Stimulated activated CD4-positive, alpha-beta T cell treated with anti-CD3 and anti-CD28 coated beads, Interleukin-4, amount 100 ng/mL, for 24 hours (primary cell): ENCODE measurements at places on chromosomes 2 and 18.

DNA sequence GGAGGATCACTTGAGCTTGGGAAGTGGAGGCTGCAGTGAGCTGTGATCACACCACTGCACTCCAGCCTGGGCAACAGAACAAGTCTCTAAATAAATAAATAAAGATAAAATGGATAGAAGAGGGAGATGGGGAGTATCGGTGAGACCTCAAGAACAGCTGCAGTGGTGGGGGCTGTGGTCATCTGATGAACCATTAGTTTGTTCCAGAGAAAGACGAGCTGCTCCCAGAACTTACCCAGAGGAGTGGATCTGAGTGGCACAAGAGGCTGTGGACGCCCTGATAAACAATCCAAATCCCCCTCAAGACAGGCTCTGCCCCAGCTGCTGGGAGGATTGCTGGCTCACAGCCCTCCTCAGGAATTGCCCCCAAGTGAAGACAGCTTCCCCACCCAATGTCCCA is 26.7 kb downstream of the TMEM127 start:
- no peak for DNase-seq

GRCh38 chr2:23351388-23352141 is 33.4 kb upstream of the KLHL29 start:
- peak; percentile 60 for DNase-seq

DNA sequence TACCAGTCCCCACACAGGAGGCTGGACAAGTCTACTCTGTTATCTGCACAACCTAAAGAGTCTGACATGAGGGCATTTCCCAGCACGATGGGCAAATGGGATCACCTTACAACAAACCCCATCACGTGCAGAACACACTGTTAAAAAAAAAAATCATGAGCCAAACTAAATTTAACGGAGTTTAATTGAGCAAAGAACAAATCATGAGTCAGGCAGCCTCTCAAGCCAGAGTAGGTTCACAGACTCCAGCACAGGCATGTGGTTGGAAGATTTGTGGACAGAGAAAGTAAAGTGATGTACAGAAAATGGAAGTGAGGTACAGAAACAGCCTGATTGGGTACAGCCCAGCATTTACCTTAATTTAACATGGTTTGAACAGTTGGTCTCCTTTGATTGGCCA is 59.9 kb downstream of the KYNU start:
- DNase-seq = no peak

DNA sequence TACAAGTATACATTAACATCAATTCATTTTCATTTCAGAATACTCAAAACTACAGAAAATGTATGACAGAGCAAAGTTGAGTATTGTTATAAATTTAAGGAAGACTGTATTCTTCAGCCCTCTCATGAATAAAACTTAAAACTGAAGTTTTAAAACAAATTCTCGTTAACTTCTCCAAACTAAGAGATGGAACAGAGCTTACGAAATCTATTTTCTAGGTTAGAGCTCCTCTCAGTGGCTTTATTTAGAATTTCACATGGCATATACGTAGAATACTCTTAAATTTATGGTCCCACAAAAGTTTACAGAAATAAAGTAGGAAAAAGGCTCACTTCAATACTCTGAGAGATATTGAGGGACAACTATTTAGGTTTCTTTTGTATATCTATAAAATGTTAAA is 612.1 kb downstream of the KCNJ3 start:
- DNase-seq = no peak

DNA sequence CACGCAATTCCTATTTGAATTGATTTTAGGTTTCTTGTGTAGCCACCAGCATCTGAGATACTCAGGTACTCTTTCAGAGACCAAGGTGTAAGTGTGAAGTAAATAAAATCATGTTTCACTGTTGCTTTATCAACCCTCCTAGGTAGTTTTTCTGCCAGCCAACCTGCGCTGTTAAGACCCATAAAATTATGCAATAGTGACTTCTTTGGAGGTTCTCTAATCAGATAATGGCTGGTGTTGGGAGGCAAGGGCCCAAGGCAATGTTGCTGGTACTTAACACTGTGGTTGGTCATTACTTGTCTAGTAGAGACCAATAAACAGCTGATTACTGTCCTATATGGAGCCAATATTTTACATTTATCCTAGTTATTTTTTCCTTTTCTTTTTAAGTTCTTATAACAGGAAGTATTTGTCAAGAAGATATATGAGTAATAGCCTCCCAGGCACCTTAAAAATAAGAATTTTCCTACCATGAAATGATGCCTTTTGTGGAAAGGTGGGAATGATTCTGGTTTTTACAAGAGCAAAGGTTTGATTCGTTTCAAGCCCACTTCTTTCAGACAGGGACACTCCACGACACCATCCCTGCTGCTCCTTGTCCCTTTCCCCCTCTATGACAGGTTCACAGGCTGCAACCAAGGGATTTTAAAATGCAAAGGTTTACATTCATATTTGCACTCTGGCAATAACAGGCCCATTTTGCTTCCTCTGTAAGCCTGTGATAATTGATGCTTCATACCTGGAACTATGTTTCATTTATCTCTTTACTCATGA is 259.3 kb downstream of the MEIS1 start:
- DNase-seq = no peak

DNA sequence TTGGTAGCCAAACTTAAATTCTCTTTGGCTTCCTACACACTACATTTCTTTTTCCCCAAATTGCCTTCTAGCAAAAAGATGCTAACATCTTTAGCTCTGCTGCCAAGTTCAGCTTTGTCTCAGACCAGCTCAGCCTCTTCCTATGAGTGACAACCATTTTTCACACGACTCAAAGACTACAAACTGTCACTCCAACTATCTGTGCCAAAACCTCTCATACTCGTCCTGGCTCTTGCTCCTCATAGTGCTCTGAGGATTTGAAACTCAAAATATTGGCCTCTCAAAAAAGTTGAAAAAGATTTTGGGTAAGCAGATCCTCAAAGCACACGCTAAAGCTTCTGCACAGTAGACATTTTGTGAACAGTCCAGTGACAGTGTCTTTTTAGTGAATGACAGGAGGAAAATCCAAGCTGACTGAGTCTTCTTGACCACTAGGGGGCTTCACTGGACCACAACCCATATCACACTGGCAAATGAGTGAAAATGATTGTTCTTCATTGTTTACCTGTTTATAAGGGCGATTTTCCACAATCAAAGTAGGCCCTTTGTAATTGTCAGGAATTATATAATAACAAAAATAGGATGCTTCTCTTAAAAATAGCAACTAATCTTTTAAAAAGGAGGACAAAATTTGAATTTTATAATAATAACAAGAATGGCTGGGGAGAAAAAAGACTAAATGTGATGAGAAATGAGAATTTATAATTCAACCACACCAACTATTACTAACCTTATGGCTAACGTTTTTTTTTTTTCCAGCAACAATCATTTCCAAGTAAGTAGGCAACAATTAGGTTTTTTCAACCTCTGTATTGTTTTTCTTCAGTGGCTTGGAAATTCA is 85.5 kb upstream of the PGAP1 start:
- DNase-seq = peak; percentile 27

- no peak for DNase-seq
Measured at GRCh38 chr2:8669157-8669817, 12.6 kb upstream of the ID2 start.

DNA sequence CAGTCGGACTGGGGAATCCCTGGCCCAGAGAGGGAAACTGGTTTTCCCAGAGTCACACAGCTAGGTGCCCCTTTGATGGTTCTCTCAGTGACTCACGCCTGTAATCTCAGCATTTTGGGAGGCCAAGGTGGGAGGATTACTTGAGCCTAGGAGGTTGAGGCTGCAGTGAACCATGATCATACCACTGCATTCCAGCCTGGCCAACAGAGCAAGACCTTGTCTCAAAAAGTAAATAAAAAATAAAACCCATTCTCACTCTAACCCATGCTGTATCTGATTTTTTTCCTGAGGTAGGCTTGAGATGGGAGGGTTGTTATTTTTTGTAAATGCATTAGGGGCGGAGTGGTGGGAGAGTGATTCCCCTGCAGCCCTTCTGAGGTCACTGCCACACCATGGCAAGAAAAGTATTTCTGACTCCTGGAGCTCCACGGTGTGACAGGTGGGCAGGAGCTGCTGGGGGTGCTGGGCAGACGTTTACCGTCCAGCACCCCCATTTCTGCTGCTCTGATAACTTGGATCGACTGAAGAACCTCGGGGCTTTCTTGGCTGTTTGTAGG is 60.3 kb downstream of the HPCAL1 start:
- no peak for DNase-seq

DNA sequence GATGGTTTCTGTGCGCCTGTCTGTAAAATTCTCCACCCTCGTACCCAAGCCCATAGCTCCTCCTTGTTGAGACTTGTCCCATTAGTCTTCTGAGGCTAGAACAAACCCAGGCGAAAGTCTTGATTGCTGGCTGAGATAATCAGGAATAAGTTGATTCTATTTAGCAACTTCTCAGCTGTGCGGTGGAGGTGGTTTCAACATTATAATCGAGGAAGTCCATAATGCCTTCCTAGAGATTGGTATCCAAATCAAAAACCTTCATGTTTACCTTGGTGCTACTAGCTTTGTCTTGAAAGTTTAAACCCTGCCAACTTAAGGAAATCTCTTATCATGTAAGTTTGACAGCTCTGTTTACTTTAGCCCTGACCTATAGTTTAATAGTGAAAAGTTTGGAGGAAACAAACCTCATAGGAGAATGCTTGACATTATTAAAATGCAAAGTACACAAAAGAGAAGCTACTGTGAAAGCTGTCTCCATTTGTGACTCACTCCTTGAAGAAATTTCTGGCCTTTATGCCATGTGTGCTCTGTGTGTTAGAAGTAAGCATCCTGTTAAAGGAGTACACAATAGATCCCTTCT is 36.6 kb upstream of the DSC1 start:
- no peak for DNase-seq

GRCh38 chr2:175393851-175394250 is 212.3 kb upstream of the ATP5MC3 start:
- no peak for DNase-seq

GRCh38 chr18:79062806-79063205 is 6.4 kb upstream of the ATP9B start:
- no peak for DNase-seq

- DNase-seq = no peak
Measured at GRCh38 chr2:109399066-109399465, 214.7 kb downstream of the SEPTIN10 start.

DNA sequence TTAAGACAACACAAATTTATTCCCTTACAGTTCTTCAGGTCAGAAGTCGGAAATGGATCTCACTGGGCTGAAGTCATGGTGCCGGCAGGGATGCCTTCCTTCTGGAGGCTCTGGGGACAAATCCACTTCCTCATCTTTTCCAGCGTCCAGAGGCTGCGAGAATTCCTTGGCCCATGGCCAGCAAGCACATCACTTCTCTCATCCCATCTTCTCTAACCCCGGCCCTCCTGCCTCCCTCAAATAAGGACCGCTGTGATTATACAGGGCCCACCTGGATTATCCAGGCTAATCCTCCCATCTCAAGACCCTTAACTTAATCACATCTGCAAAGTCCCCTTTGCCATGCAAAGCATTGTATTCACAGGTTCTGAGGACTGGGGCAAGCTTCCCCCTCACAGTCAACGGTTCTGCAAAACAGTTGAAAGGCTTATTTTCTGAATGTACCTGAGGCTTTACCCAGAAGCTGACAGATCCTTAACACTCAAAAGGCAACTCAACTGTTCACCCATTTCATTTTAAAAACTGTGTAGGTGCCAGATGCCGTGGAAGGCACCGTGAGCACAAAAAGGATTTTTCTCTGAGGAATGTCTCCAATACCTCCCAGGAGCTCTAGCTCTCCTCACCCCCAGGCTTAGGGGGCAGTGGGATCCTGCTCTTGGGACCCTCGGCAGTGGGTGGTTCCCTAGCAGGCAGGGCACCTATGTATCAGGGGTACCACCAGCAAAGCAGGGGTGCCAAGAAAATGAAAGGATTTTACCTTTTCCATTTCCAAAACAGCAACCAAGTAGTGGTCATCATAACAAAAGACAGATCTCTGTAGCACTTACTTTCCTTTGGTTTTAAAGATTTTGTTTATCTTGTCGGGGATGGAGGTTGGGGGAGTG is 84.0 kb downstream of the KCTD1 start:
- no peak for DNase-seq

DNA sequence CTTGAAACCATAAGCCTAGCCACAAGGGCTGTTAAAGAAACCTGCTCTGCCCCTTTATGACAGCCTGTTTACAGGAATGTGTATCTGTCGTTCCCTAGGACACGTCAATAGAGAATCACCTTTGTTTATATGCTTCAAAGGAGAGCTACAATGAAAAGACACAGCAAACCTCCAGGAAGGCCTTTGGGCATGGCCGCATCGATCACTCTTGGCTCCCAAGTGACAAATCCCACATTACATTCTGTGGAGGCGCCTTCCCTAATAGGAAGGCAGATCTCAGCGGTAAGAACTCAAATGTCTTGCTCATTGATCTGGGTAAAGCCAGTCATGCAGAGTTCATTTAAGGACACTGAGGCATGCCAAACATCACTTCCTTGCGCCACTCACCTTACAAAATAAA is 26.5 kb downstream of the KIAA2012 start:
- no peak for DNase-seq

GRCh38 chr2:133135035-133135654 is 433.1 kb downstream of the NCKAP5 start:
- DNase-seq = no peak

GRCh38 chr2:60549238-60549927 is 4.1 kb downstream of the BCL11A start:
- no peak for DNase-seq

DNA sequence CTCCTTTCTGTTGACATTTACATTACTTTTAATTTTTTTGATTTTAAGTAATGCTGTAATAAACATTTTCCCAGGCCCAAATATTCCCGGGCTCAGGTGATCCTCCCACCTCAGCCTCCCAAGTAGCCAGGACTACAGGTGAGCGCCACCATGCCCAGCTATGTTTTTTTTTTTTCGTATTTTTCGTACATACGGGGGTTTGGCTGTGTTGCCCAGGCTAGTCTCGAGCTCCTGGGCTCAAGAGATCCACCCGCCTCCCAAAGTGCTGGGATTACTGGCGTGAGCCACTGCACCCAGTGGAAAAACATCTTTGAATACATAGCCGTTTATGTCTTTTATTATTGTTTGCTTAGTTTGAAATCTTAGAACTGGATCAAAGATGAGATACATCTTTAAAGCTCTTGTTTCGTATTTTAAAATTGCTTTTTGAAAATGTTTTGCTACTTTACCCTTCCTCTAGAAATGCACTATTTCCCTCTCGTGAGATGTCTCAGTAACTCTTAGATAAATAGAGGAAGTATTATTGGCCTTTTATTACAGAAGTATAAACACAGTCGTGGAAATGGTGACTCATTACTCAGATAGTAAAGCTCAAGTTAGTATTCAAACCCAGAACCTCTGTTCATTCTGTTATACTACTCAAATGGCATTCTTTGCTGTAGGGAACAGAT is 2.4 kb downstream of the SMCHD1 start:
- no peak for DNase-seq

DNA sequence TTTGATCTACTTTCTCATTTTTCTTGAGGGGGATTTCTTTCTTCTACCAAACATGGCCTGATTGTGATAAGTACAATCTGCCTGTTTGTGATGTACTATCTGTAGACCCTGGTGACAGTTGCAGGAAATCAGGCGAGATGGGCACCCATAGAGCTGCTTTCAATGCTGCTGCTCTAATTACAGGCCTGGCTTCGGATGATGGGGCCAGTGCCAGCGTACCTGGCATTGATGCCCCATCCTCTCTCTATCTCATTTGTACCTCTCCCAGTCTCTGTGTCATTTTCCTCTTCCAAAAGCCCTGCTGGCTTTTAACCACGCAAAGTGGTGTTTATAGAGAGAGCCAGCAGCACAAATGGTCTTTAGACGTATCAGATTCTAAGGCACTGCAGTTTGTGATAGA is 69.9 kb downstream of the KCTD18 start:
- DNase-seq = no peak

- DNase-seq = no peak
Measured at GRCh38 chr18:5543773-5544389, at the start of gene EPB41L3. Gene EPB41L3 (minus strand): TSS chr18:5543997. CDS start chr18:5489183, 54,814 bp downstream.

GRCh38 chr2:160269803-160270570 is 69.9 kb upstream of the ITGB6 start:
- peak; percentile 70 for DNase-seq
